HT-29 (cell line): ENCODE measurements at places on chromosomes 2 and 18. TPM values are rescaled to one million over a fixed set of nuclear protein-coding genes. Genes with fewer than 3 reads are reported as not detected.

Gene CDH2
- total RNA-seq = 0.16 TPM in 1 of 2 replicates, not detected in the other

Gene UGT1A3
- 1.2 and 1.6 TPM in 2 replicates for total RNA-seq

Gene DNER
- not detected in 2 replicates for total RNA-seq

Gene ALPP
- total RNA-seq = 0.29 and 1.1 TPM in 2 replicates

Gene CCDC121
- total RNA-seq = 0.99 and 3.7 TPM in 2 replicates

Gene MTA3
- 16.2 and 18.4 TPM in 2 replicates for total RNA-seq

Gene SPP2
- not detected in 2 replicates for total RNA-seq

Gene IL1RN
- 12.0 and 13.3 TPM in 2 replicates for total RNA-seq

Gene IKZF2
- 6.8 and 7.5 TPM in 2 replicates for total RNA-seq

Gene CDKL4
- total RNA-seq = not detected in 2 replicates

Gene FOXI3
- not detected in 2 replicates for total RNA-seq

Gene SATB2
- 0.16 and 0.18 TPM in 2 replicates for total RNA-seq

Gene CPS1
- not detected in 2 replicates for total RNA-seq

Gene TEX44
- total RNA-seq = not detected in 2 replicates

GRCh38 chr2:113834051-113834730 is 55.7 kb upstream of the ACTR3 start:
- no peak for DNase-seq

DNA sequence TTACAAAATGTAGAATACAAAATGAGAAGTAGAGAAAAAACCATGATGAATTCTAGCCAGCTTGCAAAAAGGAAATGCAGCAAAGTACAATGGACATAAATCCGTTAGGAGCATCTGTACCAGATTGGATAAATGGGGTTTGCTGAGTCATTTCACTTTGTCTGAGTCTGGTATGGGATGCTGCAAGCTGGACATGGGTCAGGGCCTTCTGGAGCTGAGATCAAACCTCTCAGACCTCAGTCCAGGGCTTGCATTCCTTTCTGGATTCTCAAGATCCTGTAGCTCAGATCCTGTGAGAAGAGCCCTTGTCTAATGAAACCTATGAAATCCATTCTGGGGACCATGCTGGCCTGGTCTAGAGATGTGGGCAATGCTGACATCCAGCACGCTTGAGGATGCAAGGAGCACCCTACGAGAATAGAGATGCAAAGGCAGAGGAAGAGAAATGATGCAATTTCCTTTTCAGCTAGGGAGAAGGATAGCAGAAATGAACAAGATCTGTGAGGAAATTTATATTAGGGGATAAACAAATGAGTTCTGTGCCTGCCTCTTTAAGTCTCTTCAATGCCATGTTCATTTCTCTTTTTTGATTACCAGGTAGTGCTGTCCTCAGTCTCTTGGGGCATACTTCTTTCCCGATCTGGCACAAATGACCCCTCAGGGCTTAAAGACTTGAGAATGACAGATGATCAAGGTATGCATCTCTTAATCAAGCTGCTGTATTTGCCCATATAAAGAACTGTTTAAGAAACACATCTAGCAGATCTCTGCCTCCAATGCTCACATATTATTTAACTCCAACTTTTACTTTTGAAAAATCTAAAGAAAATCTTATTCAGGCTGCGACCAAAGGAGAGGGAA is 230.4 kb downstream of the MEIS1 start:
- no peak for DNase-seq

DNA sequence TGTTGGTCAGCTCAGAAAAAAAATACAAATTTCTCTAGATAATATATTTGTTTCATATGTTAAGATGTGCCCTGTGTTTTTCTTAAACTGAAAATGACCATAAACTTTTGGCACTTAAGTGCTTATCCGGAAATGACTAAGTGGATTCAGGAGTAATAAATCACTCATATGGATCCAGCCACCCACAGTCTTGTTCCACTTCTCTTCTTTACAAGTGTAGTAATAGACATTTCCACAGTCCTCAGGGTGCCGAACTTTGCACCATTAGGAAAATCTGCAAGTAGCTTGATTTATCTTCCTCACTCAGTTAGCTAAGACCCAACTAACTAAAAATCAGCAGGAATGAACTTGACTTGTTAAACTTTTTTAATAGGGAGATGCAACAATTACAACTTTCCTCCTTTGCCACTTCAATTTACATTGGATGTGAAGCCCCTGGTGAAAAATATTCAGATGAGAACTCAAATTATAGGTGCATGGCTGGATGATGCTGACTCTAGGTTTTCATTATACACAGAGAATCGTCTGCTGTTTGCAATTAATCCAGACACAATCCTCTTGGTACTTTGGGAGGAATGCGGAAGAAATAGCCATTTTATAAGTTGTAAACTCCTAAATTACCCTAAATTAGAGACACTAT is 322.5 kb downstream of the ARHGAP15 start:
- DNase-seq = peak; percentile 41

- no peak for DNase-seq
These were observed 411.4 kb upstream of the SPHKAP start for GRCh38 chr2:228592925-228593324.

- no peak for DNase-seq
These were observed 55.7 kb downstream of the PTPN2 start for GRCh38 chr18:12828116-12829051.

DNA sequence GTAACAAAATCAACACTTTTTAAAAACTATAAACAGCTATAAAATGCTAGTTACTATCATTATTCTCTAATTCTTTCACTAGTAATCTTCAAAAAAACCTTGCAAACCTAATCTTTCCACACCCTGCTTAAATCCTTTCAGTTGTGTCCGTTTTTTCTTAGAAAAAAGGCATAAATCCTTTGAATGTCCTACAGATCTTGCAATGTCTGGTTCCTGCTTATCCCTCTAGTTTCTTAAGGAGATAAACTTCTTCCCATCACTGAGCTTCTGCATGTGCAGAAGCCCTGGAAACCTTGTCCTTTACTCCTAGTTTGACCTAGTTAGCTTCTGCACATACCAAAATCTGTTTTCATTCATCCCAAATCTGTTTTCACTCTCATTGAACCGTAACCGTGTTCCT is 1.3 kb upstream of the PNO1 start:
- DNase-seq = no peak

GRCh38 chr2:60544954-60545560 is 8.4 kb downstream of the BCL11A start:
- no peak for DNase-seq

DNA sequence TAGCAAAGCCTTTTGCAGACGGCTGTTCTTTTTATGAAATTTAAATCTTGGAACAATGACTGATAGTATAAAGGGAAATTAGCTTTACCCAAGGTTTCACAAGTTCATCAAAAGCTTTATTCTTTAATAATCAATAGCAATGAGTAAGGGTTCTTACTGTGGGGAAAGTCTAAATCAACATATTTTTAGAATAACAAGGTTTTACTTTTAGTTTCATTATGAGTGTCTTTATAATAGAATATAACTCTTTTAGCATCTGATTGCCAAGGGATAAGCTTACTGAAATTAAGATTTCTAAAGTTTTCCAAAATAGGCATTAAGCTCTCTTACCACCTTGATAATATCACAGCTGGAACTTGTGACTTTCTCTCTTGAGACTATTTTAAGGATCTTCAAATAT is 1489.7 kb downstream of the LRP1B start:
- no peak for DNase-seq

DNA sequence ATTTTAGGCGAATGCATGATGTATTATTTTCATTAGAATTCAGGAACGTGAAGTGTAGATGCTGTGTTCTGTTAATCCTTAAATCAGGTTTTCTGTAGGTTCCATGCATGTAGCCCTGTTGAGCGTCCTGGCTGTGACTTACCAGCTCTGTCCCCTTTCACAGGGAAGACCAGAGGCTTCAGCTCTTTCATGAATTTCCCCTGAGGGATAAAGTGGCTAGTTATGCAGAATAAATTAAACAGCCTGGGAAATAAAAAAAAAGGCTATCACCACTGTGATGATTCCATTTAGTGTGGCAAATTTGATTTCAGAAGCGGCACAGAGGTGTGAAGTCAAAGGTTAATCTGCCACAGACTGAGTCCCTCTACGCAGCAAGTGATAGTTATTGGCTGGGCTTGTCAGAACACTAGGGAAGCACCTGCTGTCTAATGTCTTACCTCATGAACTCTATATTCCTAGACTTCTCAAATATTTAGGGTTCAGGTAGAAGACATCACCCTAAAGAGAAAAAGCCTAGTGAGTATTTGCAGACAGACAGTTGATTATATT is 61.6 kb upstream of the LINC00305 start:
- DNase-seq = no peak

DNA sequence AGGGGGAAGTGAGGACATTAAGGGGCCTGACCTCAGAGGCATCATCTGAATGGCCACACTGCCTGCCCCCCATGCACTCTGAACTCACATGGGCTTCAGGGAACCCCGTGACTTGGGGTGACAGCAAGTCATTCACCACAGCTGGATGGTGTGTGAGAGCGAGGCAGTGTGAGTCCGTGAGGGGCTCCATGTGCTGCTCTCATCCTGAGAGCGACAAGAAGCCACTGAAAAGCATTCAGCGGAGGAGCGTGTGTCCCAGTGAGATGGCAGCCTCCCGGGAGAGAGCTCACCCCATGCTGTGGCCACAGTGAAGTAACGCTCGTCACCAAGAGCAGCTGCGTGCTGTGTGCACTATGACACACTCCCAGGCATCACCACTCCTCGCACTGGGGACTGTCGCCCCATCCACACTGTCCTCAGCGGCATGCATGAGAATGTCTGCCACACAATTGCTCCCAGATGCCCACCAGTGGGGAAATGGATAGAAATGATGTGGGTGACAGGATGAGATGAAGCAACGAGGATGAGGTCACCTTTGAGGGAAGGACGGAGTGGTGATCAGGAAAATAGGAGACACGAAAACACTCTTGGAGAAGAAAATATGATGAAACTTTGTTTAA is 213.0 kb upstream of the RAB6C start:
- DNase-seq = no peak

- DNase-seq = no peak
These were observed 2.2 kb downstream of the NT5DC4 start for GRCh38 chr2:112722816-112723546.

GRCh38 chr2:113268621-113269360 is 9.9 kb downstream of the PAX8 start:
- no peak for DNase-seq

- DNase-seq = no peak
These were observed 155.9 kb downstream of the NAPG start for GRCh38 chr18:10681581-10682367.

- DNase-seq = no peak
These were observed 490.9 kb downstream of the RNF144A start for GRCh38 chr2:7407906-7408680.

DNA sequence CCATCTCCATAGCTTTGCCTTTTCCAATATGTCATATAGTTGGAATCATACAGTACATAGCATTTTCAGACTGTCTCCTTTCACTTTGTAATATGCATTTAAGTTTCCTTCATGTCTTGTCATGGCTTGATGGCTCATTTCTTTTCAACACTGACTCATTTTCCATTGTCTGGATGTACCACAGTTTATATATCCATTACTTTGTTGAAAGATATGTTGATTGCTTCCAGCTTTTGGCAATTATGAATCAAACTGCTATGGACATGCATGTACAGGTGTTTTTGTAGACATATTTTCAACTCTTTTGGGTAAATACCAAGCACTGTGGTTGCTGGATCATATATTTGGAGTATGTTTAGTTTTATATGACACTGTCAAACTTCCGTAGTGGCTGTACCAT is 26.3 kb downstream of the ACSL3 start:
- DNase-seq = no peak

GRCh38 chr18:55089610-55090009 is 130.3 kb upstream of the CCDC68 start:
- DNase-seq = no peak

- no peak for DNase-seq
These were observed 14.1 kb downstream of the TLK1 start for GRCh38 chr2:171146633-171147032.

GRCh38 chr2:112140205-112140802 is 2.1 kb downstream of the FBLN7 start:
- DNase-seq = no peak
